Fibroblast of skin of right quadriceps (primary cell): ENCODE measurements at places on chromosomes 6 and 20.
A peak's percentile ranks its signal among the peaks of the same experiment; 100 is the strongest.

GRCh38 chr20:35327074-35327976 lies 35.1 kb upstream of the FAM83C start:
- no peak for DNase-seq

DNA sequence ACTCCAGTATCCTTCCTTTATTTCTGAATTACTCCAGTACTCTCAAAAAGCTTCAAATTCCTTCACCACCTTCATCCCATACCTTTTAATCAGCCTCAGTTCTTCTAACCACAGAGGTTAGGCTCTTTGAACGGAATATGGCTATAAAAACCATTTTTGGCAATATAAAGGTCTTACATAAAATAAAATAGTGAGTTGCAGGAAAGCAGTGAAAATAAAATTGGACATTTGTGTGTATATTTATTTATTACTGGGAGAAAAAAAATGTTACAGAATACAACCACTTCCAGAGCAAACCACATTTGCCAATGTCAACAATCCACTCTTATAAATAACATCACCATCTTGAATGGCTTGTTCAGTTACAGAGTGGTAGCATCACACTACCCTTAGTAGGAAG lies 7.7 kb downstream of the HDDC2 start:
- DNase-seq, result no peak

DNA sequence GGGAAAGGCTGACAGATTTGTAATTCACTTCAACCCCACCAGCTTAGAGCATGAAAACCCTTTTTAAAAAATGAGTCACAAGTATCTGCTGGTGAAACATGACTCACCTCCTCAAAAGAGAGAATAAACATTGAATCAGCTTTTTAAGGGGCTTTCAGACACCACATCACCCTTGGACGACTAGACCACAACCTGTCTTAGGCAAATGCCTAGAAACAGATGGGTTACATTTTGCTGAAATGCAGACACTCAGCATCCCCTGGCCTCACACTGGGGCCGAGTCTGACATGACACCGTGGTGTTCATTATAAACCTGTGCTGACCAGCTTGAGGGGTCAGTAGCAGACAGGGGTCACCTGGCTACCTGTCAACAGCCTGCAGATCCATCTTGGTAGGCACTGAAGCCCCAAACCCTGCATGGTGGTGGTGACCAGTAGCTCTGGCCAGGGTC lies 175.3 kb upstream of the CST7 start:
- DNase-seq, result peak; percentile 94

- DNase-seq, result peak; percentile 37
These were observed 22.3 kb upstream of the PXDC1 start for GRCh38 chr6:3773678-3774298.
